ENCODE measurements at places on chromosomes 5 and 9.

DNA sequence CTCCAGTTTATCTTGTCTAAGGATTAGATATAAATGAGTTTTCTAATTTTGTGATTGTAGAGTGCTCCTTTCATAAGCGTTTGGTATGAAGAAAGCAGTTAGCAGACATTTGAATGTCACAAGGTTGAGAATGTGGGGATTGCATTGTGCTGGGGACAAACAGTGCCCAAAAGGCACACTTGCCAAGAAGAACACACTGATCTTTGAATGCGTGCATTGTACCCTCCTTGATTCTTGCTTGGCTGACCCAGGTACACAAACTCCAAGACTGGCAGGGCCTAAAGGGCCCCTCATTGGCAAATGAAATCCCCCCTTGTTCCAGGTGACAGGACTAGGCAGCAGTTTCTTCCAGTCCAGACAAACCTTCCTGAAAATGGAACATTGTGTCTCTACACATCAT is 96.9 kb upstream of the LIFR start:
- DNase-seq: no peak

- no peak for DNase-seq
These were observed 559.6 kb downstream of the CETN3 start for GRCh38 chr5:89849830-89850512.

- DNase-seq: no peak
These were observed 136.5 kb downstream of the SNX18 start for GRCh38 chr5:54653956-54654614.

DNA sequence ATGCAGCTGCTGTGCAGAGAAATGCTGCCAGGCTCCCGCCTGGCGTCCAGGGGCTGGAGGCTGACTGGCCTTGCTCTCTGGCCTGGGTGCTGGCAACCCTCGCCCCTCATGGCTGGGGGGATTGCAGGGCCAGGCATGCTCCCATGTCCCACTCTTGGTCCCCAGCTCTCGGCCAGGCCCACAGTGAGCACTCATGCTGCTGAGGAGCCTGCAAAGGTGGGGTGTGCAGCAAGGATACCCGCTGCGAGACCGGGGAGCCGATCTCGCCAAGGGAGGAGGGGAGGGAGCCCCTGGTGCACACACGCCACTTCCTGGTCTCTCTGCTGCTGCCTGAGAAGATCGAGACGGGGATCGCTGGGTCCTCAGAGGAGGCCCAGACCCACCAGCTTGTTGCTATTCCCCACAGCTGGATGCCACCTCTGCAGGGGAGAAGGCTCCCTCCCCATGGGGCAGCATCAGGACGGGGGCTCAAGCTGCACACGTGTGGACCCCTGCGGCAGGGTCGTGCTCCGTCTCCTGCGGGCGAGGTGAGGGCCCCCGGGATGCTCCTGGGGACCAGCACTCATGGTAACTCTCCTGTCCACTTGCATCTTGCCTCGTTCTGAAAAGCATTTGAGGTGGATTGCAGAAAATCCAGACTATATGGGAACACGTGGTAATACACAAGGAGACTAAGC is 14.3 kb upstream of the CACFD1 start:
- no peak for DNase-seq

DNA sequence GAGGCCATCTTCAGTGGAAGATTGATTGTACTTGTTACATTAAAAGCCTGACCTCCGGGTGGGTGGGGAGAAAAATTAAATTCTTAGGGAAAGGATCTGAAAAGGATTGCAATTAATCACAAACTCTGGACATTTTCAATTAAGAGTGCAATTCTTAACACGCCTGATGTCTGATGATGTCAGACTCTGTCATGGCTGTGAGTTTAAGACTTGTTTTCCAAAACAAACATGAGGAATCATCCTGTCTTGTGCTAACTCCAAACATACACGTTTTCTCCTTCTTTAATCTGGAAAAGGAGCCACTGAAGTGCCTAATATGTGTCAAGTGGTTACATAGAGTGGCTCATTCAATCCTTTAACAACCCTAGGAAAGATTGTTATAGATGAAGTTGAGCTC is 60.4 kb upstream of the SMIM23 start:
- no peak for DNase-seq

DNA sequence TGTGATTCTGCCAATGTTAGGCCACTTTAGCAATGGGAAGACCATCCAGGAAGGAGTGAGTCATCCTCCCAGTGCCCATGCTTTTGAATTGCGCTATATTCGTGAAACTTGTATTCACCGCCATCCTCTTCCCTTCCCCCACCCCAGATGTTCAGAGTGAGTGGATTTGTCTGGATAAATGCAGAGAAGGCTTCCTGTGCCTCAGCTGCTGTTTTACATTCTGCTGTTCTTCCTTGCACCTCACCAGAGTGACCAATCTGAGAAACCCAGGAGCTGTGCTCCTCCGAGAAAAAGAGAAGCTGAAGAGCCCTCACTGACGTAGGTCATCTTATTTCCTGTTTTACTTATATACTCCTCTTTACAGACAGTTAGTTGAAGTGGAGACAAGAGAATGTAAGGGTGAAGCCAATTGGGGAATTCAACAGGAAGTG is 24.6 kb upstream of the SVEP1 start:
- DNase-seq: no peak

GRCh38 chr9:130156672-130157071 is 15.5 kb upstream of the NCS1 start:
- no peak for DNase-seq

DNA sequence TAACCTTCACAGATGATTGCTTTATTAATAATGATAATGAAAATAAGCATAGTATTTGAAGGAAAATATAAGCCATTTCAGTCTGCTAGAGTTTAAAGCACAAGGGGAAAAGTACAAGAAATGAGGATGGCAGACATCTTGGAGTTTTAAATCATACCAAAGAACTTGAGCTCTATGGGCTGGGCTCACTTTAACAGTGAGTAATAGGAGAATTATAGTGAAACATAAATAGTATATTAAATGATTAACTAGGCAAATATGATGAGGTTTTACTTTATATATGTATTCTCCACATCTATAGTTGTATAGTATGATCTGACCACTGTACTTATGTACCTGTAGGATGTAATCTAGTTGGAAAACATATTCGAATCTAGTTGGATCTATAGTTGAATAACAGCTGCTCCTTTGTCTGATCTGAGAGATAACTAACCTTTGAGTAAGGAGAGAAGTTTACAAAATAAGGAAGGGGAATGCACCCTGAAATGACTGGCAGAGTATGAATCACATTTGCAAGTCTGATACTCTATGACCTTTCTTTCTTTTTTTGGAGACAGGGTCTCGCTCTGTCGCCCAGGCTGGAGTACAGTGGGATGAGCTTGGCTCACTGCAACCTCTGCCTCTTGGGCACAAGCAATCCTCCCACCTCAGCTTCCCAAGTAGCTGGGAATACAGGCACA is 17.6 kb downstream of the MEGF9 start:
- no peak for DNase-seq

- no peak for DNase-seq
These were observed 9.2 kb downstream of the STC2 start for GRCh38 chr5:173318881-173319620.

DNA sequence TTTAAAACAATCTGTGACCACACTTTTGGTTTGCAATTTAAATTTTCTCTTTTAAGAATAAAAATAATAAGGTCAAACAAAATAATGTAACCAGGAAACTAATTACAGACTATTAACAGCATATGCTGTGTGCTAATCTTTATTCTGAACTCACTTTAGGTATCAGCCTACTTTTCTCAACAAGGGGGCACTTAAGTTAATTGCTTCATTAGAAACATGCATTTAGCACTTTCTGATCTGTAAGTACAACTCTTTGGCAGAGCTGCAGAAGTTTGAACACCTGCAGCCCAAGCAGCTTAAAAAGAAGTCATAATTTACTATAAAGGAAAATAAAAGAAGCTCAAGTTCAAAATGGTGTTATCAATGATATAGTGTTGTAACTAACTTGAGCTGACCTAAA is 21.7 kb downstream of the XRCC4 start:
- no peak for DNase-seq

- DNase-seq: no peak
These were observed 69.3 kb downstream of the COL15A1 start for GRCh38 chr9:99012957-99013512.

DNA sequence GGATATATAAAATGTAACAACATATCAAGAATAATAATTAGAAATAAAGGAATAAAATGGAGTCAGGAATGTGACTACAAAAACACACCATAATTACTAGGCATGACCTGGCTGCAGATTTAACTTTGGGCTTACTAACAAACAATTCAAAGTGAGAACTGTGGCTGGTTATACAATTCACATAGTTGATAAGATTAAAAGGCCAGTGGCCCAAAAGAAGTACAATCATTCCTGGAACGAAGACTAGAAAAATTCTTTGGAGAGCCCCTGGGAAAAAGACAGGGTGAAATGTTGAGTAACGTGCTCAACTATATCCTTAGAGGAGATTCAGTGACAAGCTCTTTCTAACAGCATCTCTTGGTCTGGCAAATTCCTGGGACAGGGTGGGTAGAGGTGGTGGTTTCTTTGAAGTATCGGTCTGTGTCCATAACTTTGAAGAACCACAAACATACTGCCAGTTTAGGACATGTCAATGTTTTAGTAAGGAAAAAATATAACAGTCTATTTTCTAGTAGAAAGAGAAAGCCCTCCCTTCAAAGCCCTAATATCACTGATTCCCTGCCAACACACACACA is 75.0 kb upstream of the IL6ST start:
- DNase-seq: no peak

DNA sequence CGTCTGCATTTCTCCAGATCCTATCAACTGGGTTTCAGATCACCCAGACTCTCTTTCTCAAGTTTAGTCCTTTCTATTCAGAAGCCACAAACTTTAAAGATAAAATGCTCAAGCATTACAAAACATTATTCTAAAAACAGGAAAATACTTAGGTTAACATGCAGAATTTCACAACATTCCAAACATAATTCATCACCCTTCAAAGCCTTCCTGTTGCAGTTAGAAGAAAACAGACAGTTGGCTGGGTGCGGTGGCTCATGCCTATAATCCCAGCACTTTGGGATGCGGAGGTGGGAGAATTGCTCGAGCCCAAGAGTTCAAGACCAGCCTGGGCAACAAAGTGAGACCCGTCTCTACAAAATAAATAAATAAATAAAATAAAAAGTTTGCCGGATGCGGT is 7.7 kb upstream of the OCLN start:
- DNase-seq: no peak

GRCh38 chr9:34331196-34331595 is 1.8 kb downstream of the NUDT2 start:
- DNase-seq: no peak

DNA sequence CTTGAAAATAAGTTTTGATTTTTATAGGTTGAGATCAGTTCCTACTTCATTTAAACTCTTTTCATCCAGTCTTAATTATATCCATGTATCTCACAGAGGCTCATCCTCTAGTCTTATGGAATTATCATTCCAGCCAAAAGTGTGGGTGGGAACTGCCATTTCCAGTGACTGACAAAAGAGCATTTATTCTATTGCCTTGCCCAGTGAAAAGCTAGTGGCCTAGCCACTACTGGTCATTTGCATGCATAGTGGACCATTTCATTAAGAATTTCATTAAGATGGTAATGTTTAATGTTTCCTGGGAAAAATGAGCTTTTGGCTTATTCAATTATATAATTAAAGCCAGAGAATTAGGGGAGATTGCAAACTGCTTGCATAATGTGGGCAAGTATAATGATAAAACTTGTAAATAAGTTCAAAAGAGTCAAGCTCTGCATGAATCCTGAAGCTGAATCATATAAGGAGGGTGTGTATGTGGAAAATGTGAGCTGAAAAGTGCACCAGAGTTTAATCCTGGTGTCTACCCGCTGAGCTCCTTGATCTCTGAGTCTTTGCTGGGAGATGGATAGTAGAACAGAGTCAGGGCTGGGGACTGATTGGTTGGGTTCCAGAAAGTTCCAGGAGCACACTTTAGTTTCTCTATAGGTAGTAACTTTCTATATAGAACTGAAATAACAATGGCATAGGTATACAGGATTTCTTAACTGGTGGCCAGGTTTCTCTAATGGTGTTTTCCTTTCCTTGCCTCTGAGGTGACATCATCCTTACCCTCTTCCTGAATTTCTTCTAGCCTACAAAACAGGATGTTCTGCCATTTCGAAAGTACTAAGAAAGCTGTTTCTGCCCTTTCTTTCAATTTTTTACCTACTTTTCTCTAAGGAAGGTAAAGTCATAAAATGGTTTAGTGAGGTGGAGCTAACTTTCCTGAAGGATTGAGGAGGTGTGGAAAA is 78.5 kb downstream of the KIF4B start:
- DNase-seq: no peak

- DNase-seq: no peak
These were observed at the start of gene CKMT2 for GRCh38 chr5:81233080-81233634. CKMT2 (plus strand) TSS chr5:81233322; CDS start chr5:81251133, 17,811 bp downstream.

DNA sequence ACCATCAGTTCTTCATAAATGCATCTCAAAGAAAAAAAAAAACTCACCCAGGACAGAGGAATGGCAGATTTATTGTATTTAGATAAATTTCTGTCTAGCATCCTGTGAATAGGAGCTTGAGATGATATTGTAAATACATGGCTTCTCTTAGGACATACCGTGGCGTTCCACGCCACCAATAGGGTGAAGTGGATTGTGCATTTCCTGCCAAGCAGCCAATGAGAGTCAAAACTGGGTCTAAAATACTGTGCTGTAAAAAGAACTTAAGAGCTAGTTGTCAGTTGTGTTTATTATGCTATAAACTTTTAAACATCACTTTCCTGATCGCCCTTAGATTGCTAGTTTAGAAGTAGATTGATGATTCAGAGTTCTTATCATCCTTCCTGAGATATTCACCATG is 20.9 kb upstream of the TRPM6 start:
- DNase-seq: no peak

DNA sequence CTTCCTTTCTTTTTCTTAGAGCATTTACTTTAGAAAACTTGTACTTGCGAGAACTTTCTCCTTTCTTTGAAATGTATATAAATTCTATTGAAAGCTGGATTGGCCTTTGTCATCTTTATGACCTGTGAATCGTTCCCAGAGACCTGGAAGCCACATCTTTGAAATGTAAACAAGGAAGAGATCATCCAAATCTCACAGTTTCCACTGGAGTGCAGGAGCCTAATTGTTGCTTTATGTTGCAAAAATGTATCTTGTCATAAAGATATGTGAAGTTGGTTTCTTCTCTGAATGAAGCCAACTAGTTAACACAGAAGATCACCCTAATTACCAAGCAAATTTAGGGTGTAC is 1101.8 kb downstream of the TAF11L14 start:
- no peak for DNase-seq

DNA sequence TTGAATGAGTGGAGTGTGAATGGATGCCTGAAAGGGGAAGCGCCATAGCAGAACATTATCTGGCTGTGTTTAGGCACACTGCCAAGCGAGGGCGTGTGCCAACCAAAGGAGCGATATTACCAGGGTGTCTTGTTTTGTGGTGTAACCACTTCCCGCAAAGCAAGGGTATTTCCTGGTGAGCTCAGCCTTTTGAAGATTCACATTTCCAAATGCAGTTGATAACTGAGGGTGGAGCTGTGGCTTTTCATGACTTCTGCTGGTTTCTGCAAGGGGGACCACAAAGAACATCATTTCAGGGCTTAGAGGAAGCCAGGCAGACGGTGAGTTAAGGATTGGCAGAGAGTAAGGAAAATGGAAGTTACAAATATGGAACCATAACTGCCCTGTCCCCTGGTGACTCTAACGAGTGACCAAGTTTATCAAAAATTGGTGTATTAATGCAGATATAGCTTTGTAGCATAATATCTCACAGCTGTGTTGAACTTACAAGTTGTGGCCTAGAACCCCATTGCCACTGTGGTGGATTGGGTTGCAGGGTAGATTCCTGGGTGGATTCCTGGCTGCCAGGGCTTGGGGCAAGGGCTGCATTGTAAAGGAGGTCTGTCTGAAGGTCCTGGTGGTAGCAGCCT is 71.4 kb downstream of the RALGPS1 start:
- peak; percentile 65 for DNase-seq

Data from stimulated activated CD8-positive, alpha-beta memory T cell treated with anti-CD3 and anti-CD28 coated beads, Interleukin-12 subunit alpha, Interleukin-12 subunit beta, amount 100 ng/mL, for 4 hours (primary cell).